ENCODE measurements at places on chromosomes 2 and 18.

DNA sequence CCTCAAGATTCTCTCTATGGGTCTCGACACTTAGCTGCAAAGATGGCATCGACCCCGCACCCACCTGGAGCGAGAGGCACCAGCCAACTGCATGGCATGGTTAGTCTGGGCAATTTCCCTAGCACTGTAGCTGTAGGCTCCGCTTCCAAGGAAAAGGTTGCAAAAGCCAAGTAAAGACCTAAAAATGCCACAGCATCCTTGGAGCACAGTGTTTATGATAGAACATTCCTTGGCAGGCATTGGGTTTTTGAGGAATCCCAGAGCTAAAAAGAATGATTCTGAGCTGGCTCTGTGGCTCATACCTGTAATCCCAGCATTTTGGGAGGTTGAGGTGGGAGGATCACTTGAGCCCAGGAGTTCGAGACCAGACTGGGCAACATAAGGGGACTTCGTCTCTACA is 22.9 kb downstream of the QPCT start:
- DNase-seq: no peak

DNA sequence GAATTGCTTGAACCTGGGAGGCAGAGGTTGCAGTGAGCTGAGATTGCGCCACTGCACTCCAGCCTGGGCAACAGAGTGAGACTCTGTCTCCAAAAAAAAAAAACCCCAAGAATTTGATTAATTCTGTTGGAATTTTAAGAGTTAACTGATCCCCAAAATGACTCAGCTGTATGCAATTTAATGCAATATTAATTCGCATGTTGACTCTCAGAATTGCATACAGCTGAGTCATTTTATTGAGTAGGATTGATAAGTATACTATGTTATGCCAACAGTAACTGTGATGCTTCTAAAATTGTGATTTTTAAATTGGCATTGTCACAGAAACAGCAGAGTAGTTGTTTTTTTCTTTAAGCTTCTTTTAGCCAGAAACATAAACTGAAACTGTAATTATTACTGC is 19.6 kb downstream of the MSH2 start:
- DNase-seq: no peak

DNA sequence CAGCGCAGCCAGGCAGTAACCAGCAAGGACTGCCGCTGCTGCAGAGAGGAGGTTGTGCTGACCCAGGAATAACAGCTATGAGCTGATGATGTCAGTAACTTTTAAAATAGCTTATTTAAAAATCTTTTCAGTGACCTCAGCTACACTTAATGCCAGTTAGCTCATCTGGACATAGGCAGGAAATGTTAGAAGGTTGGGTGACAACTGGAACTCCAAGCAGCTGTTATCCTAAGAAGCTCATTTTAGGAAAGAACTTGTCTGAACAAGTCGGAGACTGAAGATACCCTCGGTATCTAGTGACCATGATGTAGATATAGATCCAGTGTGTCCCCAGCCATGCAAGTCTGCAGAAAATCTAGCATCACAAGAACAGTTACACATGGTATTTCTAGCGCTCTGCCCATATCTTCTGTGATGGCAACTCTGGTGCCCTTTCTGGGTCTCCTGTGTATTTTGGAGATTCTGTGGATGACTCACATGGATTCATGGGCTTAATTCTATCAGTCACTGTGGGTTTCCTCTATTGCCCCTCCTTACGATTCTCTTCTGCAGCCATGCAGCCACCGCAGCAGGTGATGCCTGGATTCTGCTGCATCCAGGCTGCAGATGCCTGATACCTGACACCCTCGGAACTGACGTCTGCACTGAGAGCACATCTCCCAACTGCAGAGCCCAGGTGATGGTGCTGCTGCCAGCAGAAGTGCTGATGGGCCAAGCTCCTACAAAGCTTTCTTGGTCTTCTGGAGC is 19.8 kb upstream of the PLEK start:
- DNase-seq: no peak

DNA sequence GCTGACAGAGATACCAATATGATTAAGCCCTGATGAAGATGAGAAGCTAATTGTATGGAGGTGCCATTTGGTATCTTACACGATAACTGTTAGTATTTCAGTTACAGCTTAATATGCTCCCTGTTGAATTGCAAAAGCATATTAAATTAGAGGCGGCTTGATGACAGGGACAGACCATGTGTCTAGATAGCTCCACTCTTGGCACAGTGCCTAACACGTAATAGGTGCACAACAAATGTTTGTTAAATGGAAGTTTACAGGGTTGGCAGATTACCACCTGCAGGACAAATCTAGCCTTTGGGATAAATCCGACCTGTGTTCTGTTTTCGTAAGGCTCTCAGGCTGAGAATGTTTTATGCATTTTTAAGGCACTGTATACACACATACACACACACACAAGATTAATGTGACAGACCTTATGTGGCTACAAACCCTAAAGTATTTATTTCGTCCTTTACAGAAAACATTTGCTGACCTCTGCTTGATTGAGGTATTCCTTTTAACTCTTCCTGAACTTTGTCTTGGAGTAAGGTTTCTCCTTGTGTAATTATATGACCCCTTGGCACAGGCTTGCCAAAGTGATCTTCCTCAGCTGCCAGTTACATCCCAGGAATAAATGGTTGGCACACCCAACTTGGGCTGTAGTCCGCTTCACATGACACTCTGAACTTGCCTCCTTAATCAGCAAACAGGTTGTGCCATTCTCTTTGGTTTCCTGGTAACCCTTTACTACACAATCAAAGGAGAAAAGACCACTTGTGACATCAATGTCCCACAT is 348.9 kb downstream of the HRH4 start:
- DNase-seq: no peak

DNA sequence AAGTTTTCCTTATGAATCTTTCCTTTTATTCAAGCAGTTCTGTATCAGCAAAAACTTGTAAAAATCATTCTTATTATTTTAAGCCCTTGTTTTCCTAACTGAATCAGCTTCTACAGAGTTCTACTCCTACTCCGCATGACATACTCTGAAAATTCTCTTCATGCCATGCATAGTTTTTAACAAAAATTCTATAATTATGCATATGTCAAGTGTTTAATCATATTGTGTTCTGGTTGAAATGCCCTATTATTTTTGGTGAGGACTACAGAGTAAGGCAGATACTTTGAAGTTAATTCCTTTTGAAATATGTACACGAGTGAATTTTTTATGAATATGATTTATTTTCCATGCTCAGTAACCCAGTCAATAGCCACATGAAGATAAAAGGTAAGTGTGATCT is 28.8 kb downstream of the ANKRD30B start:
- no peak for DNase-seq

GRCh38 chr18:80252136-80252535 is 4.8 kb upstream of the PARD6G start:
- DNase-seq: peak; percentile 5

- DNase-seq: no peak
Measured at GRCh38 chr2:54330926-54331835, 75.2 kb upstream of the TSPYL6 start.

GRCh38 chr2:174035981-174036742 is 71.0 kb upstream of the SP3 start:
- DNase-seq: no peak

DNA sequence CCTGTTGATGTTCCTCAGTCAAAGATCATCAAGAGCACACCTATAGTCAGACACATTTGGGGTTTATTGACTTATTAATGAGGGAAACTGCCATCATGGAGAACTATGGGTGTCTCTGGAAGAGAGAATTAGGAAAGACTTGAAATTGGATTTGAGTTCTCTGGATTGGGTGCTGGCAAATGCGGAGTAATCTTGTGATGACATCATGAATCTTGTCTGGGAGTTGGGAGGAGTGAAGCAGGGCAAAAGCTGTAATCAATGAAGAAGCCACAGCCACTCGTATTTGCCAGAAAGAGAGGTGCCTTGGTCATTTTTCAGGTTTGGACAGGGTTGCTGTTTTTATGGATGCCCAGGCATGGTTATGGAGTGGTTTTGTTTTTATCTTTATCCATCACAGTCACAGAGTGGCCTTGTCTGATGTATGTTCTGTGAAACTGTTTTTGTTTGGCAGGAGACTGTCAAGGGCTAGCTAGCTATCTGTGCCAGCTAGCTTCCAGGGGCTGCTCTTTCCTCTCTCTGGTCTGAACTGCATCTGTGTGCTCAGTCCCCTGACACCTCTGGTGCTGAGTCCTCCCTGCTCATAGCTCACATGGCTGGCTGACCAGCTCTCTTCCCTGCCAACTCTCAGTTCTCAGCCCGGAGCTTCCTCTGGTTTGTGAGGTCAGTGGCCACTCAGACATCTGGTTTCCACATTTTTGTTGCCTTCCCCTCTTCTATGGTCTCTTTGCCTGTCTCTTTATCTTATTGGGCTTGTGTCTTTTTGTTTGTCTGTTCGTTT is 193.4 kb upstream of the RMP24 start:
- DNase-seq: no peak

GRCh38 chr18:28767727-28768211 is 590.8 kb upstream of the CDH2 start:
- DNase-seq: no peak

- no peak for DNase-seq
Measured at GRCh38 chr2:127381762-127382161, 6.0 kb downstream of the MAP3K2 start.

DNA sequence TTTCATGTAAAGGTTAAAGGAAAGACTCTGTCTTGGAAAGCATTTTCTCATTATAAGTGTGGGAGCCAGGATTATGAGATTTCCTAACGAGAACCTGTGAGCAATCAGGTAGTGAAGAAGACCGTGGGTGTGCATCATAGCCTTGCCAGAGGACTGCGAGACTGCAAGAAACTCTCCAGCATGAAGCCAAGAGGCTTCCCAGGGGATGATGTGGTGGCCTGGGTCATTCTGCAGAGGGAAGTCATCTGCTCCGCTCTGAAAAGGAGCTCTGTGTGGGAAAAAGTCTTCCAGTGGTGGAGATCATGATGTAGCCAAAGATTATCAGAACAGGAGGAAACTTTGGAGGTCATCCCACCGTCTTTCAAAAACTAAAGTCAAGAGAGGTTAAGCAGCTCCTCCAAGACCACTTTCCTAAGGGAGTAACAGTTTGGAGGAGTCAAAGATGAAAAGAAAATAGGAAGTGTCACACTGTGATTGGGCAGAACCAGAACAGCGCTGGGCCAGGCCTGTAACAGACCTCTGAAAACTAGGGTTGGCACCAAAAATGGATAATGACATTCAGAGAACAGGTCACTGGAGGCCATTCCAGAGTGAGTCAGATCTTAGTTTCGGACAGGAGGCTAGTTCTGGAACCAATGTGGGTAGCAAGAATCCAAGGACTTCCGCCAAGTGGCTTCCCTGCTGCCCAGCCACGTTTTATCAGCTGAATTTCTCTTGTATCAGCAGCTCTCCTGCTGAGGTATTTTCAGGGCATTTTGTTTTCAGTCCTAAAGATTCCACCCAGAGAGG is 113.0 kb downstream of the LRATD1 start:
- no peak for DNase-seq

DNA sequence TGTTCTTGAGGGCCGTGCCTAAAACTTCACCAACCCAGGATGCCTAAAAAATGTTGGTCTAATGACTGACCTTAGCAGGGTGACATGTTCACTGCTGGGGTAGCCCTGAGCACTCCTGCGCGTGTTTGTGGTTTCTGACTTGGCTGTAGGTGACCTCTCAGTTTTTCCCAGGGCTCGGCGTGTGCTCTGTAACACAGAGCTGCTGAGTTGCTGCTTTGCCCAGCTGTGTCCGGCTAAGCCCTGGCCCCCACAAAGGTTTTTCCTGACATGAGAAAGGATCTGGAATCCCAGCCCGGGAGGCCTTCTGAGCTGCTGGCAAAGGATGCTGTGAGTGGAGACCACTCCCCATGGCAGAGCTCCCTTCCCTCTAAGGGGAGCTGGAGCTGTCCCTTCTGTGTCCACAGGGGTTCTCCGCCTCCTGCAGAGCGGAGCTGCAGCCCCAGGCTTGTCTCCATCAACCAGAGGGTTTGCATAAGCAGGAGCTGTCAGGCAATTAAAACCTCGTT is 52.7 kb downstream of the CRIM1 start:
- DNase-seq: no peak

DNA sequence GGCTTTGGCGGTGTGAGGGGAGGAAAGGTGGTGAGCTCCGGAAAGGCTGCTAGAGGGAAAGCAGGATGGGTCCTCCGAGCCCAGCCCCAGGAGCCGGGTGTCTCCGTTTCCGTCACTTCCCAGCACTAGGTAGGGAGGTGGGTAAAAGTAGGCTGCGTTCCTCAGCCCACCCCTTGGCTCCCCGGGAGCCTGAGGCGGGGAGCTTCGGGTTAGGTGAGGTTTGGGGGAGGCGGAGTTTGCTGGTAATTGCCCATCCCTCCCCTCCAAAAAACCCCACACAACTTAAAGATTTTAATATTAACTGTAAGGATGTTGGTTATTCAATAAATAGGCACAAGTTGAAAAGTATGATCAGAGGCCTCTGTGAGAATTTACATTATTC is 552 bp upstream of the ATF2 start:
- no peak for DNase-seq

GRCh38 chr2:179664972-179665812 is 196.2 kb downstream of the ZNF385B start:
- DNase-seq: no peak

GRCh38 chr2:129478902-129479517 is 500.5 kb upstream of the RAB6C start:
- no peak for DNase-seq

GRCh38 chr2:145283131-145283530 is 763.2 kb upstream of the ZEB2 start:
- DNase-seq: no peak

DNA sequence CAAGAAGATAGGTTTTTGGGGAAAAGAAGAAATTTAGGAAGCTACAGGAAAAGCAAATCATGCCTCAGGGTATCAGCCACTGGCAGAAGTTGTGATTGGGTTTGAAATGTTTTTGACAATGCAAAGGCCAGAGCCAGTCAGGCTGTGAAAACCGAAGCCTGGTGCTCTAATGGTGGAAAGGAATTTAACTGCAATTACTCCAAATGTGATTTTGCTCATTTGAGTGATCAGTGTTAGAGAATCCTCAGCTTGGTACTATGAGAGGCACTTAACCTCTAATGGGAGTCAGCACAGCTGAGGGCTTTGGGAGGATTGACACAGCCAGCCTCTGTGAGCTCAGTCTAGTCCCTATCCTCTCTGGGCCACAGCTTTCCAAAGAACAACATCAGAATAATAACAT is 176.5 kb downstream of the LRRTM1 start:
- DNase-seq: no peak

- no peak for DNase-seq
Measured at GRCh38 chr18:56545464-56545863, 92.9 kb downstream of the TXNL1 start.

Measured in posterior cingulate gyrus (tissue), 11 donors.